ENCODE measurements at places on chromosomes 7 and 10.

DNA sequence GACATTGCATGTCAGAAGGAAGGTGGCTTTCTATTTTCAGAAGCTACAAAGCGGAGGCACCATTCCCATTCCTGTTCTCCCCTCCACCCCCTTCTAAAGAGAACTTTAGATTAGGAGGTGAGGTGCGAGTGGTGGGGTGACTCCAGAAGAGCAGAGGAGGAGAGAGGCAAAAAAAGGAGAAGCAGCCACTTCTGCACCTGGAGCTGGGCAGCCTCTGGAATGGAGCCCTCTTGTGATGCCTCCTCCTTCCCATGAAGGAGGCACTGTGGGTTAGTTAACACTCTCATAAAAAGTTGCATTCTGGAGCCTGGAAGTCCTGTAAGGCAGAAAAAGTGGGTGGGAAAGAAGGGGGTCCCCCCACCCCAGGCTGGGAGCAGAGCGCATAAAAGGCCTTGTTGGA, 4.8 kb downstream of the PTF1A start:
- no peak for ATAC-seq

DNA sequence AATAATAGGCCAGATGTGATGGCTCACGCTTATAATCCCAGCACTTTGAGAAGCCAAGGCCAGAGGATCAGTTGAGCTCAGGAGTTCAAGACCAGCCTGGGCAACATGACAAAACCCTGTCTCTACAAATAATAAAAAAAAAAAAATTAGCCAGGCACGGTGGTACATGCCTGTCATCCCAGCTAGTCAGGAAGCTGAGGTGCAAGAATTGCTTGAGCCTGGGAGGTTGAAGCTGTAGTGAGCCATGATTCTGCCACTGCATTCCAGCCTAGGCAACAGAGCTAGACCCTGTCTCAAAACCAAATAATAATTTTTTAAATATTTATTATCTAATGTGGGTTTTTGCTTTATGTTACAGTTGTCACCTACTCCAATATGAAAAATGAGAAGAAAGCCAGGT, 178.9 kb downstream of the ADK start:
- ATAC-seq = no peak

- no peak for ATAC-seq
Measured at GRCh38 chr10:21907436-21907835, 96.1 kb downstream of the DNAJC1 start.

DNA sequence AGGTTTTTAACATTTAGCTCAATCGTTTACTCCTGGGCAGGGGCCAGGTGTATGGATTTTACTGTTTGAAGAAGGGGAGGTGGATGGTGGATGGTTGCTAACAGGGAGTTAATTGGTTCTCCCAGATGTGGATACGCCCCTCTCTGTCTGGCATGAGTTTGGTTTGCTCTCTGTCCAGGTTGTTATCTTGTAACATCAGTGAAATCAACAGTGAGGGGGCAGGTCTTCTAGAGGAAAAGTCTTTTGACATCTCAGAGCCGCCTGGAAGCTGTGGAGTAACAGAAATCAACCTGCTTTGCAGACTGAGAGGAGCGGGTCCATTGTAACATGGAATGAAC, 243.4 kb downstream of the MGMT start:
- no peak for ATAC-seq

DNA sequence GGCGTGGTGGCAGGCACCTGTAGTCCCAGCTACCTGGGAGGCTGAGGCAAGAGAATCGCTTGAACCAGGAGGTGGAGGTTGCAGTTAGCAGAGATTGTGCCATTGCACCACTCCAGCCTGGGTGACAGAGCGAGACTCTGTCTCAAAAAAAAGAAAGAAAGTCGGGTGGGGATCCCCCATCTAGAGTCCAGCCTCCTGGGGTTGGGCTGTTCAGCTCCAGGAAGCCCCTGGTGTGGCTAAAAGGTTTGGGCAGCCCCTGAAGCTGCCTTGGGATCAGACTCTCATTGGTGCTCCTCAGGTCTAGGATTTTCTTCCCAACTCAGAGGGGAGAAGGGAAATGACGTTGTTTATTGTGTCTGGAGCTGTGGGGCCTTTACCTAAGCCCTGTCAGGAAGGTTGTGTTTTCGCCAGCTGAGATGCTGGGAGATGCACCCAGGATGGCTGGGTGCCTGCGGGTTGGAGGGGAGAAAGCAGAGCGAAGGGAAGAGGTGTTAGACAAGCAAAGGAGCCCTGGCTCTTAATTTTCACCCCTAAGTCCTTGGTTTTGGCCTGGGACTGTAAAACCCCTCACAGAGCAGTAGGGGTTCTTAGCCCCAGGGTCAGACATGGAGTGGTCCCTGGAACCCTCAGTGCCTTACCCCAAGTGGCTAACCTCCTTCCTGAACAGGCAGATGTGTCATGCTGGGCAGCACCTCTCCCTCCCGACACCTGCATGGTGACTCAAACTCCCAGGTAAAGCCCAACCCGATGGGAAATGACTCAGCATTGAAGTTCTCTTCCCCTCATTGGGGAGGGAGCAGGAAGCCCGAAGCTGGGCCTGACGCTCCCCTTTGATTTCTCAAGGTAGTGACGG, 21.1 kb downstream of the PLAU start:
- peak; percentile 99 for ATAC-seq

DNA sequence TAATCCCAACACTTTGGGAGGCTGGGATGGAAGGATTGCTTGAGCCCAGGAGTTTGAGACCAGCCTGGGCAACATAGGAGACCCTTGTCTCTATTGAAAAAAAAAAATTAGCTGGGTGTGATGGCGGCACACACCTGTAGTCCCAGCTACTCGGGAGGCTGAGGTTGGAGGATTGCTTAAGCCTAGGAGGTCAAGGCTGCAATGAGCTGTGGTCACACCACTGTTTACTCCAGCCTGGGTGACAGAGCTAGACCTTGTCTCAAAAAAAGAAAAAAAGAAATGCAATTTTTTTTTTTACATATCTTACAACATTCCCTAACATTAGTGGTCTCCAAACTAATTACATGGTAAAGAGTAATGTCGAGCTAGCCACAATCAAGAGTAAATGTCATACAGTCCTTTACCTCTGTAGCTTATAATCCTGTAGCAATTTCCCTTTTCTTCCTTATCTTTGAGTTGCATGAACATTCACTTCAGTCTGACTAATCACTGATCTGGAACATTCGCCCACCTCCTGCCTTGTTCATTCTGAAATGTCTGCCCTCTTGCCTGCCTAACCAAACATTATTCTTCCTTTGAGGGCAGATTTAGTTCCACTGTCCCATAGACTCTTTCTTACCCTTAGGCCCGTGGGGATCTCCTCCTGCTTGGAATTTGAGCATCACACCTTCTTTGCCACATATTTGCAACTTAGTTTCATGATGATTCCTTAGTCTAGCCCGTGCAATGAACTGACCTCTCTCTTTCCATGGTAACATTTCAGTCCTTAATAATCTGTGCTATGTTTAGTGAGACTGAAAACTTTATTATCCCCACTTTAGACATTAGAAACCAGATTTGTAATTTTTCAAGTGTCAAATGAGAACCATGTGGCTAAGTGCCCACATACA, 4.8 kb upstream of the VCL start:
- ATAC-seq = no peak

GRCh38 chr10:133082685-133083421, 4.9 kb upstream of the ADGRA1 start:
- no peak for ATAC-seq

DNA sequence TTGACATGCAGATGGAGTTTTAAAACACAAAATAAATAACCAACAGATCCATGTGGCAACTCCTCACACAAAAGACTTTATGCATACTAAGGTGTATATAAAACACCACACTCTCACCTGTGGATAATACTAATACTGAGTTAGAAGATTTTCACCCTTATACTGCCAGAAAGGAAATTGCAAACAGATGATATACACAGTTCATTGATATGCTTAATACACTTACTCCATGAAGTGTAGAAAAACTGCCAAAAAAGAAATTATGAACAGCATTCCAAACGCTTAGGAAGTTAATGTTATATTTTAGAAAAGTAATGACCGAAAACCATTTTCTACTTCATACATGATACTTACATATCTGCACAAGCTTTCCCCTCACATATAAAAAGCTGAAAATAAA, 17.6 kb upstream of the SNX13 start:
- no peak for ATAC-seq

- ATAC-seq = no peak
Measured at GRCh38 chr10:14624600-14624999, 150.1 kb downstream of the FAM107B start.

DNA sequence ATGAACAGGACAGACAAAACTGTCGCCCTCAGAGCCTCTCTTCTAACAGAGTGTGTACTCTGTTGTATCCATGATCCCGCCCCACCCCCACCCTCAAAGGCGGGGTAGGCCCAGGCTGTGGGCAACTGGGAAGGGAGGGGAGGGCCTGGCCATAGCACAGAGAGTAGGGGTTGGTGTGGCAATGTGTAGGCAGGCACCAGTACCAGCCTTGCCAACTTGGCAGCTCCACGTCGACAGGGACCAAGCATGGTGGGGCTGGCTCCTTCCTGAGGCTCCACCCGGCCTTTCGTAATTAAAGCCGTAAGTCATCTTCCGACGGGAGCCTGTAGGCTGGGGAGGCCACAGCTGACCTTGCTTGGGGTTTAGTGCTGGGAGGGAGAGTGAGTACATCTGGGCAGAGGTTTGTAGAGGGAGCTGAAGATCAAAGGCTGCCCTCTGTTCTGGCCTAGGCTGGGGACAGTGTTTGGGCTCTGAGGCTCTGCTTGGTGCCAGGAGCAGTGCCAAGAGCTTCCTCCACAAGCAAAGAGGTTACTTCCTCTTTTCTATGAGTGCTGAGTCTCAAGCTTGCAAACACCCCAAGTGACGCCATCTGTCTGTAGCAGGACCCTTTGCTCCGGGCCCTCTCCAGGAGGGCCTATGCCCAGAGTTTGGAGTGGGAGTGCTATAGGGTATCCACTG, 121.6 kb downstream of the C10orf105 start:
- peak; percentile 58 for ATAC-seq

GRCh38 chr10:47322300-47323061, at the start of gene GDF2:
Gene GDF2, plus strand, starts transcription at chr10:47322454. Its CDS starts 215 bp downstream, at chr10:47322669.
- ATAC-seq = no peak

GRCh38 chr7:95906851-95907250, 134.5 kb downstream of the DYNC1I1 start:
- ATAC-seq = no peak

GRCh38 chr10:92478536-92478935, 95.4 kb downstream of the IDE start:
- ATAC-seq = peak; percentile 94

GRCh38 chr7:119900996-119901672, 371.8 kb upstream of the KCND2 start:
- no peak for ATAC-seq

DNA sequence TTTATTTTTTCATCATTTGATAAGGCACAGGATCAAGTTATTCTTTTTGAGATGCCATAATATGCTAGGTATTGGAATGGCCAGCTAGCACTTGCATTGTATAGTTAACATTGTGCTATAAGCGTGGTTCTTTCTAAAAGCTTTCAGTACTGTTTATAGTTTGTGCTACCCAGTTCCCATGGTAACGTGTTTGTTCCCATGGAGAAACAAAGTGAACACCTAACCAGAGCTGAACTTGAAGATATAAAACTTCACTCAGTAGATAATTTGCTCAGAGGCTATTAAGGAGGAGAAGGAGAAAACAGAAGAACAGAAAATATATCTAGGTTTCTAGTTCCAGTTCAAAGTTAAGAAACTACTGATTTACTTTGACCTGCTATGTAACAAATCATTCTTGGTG, 23.6 kb upstream of the ITGB8 start:
- ATAC-seq = no peak

DNA sequence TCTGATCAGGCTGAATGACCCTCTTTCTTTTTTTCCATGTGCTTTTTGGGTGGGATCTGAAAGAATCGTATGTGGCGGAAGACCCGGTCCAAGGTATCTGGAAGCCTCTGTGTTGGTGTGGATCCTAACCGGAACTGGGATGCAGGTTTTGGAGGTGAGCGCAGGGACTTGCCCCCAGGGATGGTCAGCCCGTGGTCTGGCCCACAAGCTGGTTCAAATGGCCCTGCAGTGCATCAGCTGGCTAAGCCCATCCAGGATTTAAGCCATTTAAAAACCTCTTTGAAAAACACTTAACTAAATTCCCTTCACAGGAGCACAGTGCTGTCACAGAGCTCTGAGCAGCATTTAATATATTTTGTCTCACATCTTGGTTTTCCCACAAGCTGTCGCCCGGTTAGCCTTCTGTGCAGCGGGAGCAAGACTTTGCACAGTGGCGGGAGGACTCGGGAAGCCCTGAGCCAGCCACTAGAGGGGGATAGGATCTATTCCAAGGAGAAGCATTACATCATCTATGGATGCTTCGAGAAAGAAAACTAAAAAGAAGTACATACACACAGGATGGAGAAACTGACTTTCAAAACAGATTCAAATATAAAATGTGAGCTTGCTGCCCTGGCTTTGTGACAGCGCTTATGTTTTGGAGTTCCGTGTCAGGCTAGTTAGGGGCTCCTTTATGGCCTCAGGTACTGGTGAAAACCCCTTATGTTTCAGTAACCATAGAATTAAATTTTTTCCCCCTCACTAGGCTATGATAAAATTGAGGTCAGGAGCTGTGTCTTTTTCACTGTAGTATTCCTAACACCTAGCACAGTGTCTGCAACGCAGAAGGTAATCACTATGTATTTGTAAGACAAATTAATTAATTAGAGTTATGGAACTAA, 11.3 kb downstream of the CPA2 start:
- ATAC-seq = no peak

GRCh38 chr7:5528071-5528814, 104.6 kb upstream of the TNRC18 start:
- no peak for ATAC-seq
